Activated naive CD4-positive, alpha-beta T cell treated with anti-CD3 and anti-CD28 coated beads for 36 hours (primary cell): ENCODE measurements at places on chromosomes 3 and 15. TPM values are rescaled to one million over a fixed set of nuclear protein-coding genes. Genes with fewer than 3 reads are reported as not detected.

- no peak for DNase-seq
Measured at GRCh38 chr3:128727996-128728395, 2.0 kb downstream of the RAB7A start.

SERPINI2 gene
- total RNA-seq = not detected

GRCh38 chr3:171991166-171991565, 48.2 kb upstream of the FNDC3B start:
- no peak for DNase-seq

DNA sequence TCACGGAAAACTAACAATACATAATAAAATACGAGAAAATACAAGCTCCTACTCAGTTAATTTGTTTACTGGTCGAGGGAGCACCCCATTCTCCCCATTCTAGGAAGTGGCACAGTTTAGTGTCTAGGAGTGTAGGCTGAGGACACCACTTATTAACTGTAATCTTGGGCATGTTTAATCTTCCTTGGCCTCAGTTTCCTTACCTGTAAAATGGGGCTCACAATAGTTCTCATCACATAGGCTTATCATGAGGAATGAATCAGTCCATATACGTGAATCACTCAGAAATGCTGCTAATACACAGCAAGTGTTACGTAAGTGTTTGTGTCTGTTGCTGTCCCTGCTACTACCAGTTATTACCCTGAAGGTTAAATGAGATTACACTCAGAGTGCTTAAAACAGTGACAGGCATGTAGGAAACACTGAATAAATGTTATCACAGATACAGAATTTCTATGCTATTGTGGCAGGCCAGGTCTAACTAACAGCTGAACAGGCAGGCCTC, 210.2 kb downstream of the OSBPL10 start:
- no peak for DNase-seq

DNA sequence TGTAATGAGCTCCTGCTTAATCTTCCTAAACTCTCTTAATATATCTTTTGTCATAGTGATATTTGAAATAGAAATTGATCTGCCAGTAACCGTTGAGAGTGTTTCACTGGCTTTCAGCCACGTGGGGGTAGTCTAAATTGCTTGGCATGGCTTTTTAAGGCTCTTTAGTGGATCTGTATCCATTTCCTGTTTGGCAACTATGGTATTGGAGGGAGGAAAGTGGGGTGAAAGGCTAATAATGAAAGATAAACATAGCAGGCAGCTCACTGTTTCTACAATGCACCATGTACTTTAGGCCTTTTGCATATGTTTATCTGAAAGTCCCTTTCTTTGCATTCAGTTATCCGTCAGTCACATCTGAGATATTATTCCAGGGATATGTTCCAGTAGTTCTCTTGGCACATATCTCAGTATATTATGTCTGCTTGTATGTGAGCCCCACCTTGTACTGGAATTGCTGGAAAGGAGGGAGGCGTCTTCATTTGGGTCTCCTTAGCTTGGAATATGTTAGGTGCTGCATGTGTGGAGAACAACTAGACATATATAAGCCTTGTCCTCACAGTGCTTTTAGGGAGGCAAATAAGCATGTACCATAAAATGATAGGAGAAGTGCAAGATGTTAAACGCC, 10.8 kb downstream of the TOPAZ1 start:
- DNase-seq = no peak

BFSP2 gene
- total RNA-seq = not detected

IL17RD gene
- not detected for total RNA-seq

ESYT3 gene
- 0.96 TPM for total RNA-seq

DNA sequence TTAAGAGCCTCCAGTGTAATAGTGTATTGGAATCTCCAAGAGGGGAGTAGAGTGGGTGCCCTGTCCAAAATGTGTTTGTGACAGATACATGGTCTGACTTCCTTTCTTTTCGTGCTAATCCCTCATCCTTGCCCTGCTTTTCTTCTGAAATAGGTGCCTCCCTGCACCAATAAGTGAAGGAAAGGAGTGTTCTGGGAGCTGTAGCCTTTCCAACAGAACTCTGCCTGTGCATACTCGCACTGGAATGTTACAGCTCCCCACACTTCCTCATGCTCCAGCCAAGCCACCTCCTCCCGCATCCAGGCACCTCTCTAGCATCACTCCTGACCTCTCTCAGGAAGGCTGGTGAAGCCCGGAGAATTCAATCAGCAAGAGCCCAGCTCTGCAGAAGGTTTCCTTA, 478.0 kb downstream of the GABRG3 start:
- DNase-seq = no peak

SPATA12 gene
- total RNA-seq = not detected

LOXL1 gene
- total RNA-seq = 0.25 TPM

DNA sequence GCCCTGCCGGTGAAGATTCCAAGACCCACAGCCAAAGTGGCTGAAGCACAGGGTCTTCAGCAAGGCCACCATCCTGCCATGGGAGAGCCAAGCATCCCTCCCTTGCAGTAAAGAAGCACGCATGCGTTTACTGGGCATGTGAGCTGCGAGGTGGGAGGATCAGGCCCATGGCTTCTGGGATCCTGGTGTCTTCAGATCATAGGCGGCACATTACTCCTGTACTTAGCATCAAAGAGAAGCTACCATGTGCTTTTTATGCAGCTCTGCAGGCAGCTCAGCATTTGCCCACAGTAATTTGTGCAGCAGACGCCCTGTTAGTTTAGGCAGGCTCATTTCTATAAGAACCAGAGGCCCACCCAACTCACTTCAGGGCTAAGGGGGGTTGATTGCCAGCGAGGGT, 45.7 kb downstream of the IDH2 start:
- no peak for DNase-seq

TICRR gene
- total RNA-seq = 20.7 TPM

GRCh38 chr15:79084308-79084968, 6.1 kb downstream of the RASGRF1 start:
- no peak for DNase-seq

CX3CR1 gene
- total RNA-seq = not detected
